ENCODE measurements at places on chromosomes 13 and 19. TPM values are rescaled to one million over a fixed set of nuclear protein-coding genes. Genes with fewer than 3 reads are reported as not detected.

DNA sequence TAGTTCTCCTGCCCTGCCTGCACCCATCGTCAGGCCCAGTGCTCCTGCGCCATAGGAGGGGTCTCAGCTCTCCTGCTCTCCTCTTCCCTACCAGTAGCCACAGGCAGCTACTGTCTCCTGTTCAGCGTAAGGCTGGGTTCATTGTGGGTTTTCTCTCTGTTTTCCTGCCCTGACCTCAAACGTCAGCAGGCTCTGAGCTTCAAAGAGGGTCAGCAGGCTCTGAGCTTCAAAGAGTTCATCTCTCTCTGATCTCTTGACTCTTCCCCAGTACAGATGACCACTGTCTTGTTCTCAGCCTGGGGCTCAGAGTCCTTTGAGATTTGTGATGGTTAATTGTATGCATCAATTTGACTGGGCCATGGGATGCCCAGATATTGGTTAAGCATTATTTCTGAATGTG, 4.6 kb upstream of the CPB2 start:
- DNase-seq = no peak

DAND5 gene
- not detected for total RNA-seq

FGF22 gene
- not detected for total RNA-seq

DNA sequence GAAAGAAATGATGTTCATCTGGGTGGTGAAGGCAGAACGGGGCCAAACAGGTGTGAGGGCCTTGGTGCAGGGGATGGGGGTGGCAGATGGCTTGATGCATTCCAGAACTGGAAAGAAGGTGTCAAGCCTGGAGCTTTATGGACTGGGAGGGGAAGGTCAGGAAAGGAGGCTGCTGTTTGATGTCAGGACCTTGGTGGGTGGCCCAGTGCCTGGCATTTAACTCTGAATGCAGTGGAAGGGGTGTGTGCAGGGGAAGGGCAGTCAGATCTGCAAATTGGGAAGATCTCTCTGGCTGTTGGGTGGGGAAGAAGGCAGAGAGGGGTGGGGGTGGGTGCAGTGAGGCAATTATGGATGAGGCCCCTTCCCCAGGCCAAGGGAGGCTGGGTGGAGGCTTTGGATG, 11.7 kb downstream of the KCTD15 start:
- no peak for DNase-seq
